Gastrocnemius medialis (tissue), 4 donors: ENCODE measurements at places on chromosomes 2 and 18.

GRCh38 chr18:74450626-74451025, 6.5 kb downstream of the DIPK1C start:
- no peaks in the 10 kb centered on the region for H3K36me3 ChIP-seq
- no peak for DNase-seq
- peaks cover 24% of the 10 kb centered on the region for H3K27me3 ChIP-seq
- H3K4me3 ChIP-seq, result no peak overlapping the region
- H3K4me1 ChIP-seq, result no peaks in the 10 kb centered on the region
- H3K27ac ChIP-seq, result no peak overlapping the region

DNA sequence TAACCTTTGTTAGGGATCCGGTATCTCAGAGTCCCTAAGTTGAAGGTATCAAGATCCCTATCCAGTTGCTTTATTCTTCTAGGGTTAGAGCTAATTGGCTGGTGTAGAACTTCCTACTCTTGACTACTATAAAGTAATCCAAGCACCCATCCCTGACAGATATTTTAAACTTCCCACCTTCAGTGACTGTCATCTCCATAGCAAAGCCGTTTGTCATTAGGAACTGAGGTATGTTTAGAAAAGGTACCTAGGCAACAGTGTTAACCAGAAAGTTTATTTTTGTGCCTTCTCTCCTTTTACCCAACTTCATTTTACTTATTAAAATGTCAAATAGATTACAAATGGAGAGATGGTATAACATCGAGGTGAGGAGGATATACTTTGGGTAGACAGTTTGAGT, 4.5 kb downstream of the FAM117B start:
- peaks cover 30% of the 10 kb centered on the region for H3K4me1 ChIP-seq
- H3K36me3 ChIP-seq, result no peaks in the 10 kb centered on the region
- no peaks in the 10 kb centered on the region for H3K27me3 ChIP-seq
- H3K27ac ChIP-seq, result peak overlapping the region; percentile 17
- H3K4me3 ChIP-seq, result no peak overlapping the region

DNA sequence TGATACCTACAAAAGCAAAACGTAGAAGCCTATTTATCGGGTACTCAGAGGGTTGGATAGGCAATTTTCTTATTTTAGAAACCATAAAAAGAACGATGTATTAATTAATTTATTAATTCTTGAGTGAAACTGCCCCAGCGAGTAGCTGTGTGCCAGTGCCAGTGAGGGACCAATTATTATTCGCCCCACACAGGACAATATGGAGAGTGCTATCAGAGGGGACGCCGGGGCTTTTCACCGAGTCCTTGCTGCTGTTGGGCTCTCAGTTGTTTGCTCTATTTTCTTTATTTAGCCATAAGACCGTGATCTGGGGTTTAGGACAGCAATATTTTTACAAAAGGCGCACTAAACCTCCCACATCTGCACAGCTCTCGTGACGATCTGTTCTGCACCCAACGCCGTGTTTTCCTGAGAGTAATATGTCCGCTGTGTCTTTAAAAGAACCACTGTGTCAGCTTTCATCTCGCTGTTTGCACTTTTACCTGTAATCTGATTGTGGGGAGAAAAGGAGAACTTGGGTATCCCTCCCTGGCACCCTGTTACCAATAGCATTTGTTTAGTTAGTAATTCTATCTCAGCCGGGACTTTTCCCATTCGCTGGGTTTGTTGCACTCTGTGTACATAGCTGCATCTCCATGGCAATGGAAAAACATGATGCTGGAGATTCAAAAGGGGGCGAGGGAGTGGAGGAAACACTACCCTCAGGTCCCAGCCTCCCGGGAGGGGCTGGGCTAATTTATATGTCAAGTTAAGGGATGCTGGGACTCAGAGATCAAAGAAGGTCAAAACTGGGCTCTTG, 30.1 kb upstream of the ZNF516 start:
- no peaks in the 10 kb centered on the region for H3K4me1 ChIP-seq
- H3K27ac ChIP-seq, result no peak overlapping the region
- DNase-seq, result no peak

DNA sequence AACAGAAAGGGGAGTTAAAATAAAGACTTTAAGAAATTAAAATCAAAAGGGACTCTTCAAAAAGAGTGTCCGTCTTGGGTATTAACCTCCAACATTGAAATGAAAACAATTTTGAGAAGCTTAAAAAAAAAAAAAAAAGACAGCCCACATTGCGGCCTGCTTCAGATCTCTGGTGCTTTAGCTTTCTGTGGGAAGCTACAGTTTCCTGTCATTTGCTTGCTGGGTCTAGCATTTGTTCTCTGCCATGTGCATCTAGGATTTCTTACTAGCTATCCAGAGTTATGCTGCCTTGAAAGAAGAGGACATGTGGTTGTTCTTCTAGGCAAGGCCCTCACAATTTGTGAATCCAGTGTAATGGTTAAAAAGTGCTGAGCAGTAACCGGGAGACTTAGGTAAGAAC, 375.3 kb downstream of the SLC4A3 start:
- H3K4me3 ChIP-seq, result no peak overlapping the region
- H3K36me3 ChIP-seq, result no peaks in the 10 kb centered on the region
- no peak overlapping the region for H3K27ac ChIP-seq
- DNase-seq, result no peak

GRCh38 chr2:157150747-157151146, 106.8 kb upstream of the GALNT5 start:
- no peaks in the 10 kb centered on the region for H3K4me1 ChIP-seq
- no peaks in the 10 kb centered on the region for H3K27me3 ChIP-seq
- no peak overlapping the region for H3K4me3 ChIP-seq
- DNase-seq, result no peak
- no peak overlapping the region for H3K27ac ChIP-seq
- H3K36me3 ChIP-seq, result no peaks in the 10 kb centered on the region
